K562 (cell line): ENCODE measurements at places on chromosomes 13 and 19. TPM values are rescaled to one million over a fixed set of nuclear protein-coding genes. Genes with fewer than 3 reads are reported as not detected.

KLHL1 gene
- polyA plus RNA-seq, result not detected in 2 replicates

LAIR2 gene
- not detected in 2 replicates for polyA plus RNA-seq

ANO8 gene
- polyA plus RNA-seq, result 7.1 and 7.7 TPM in 2 replicates

IZUMO4 gene
- 1.6 and 3.9 TPM in 2 replicates for polyA plus RNA-seq
